ENCODE measurements at places on chromosomes 7 and 10. TPM values are rescaled to one million over a fixed set of nuclear protein-coding genes. Genes with fewer than 3 reads are reported as not detected.

FRAT1 gene
- 1.8 TPM for total RNA-seq

CALML5 gene
- not detected for total RNA-seq

LBX1 gene
- total RNA-seq = not detected

TRIM50 gene
- total RNA-seq = not detected

PNLIPRP2 gene
- not detected for total RNA-seq

MORN4 gene
- total RNA-seq = 8.7 TPM

SLC13A1 gene
- total RNA-seq = not detected

SFTPD gene
- 0.23 TPM for total RNA-seq

SHTN1 gene
- 24.3 TPM for total RNA-seq

SEC61G gene
- total RNA-seq = 334 TPM

STRIP2 gene
- 7.0 TPM for total RNA-seq

ZNF804B gene
- not detected for total RNA-seq

AKR1B15 gene
- 32.0 TPM for total RNA-seq

FRG2B gene
- total RNA-seq = not detected

MGAM2 gene
- total RNA-seq = 0.01 TPM

UROS gene
- total RNA-seq = 59.2 TPM

ACSM6 gene
- not detected for total RNA-seq

PPP1R17 gene
- total RNA-seq = not detected

INTS15 gene
- total RNA-seq = 26.4 TPM

OR6B1 gene
- total RNA-seq = not detected

DOCK1 gene
- total RNA-seq = 26.3 TPM

C7orf57 gene
- total RNA-seq = 0.20 TPM

PTN gene
- total RNA-seq = not detected

FXYD4 gene
- total RNA-seq = not detected

C10orf53 gene
- total RNA-seq = not detected

STAM gene
- 32.2 TPM for total RNA-seq

PAX4 gene
- total RNA-seq = not detected

ADRA2A gene
- 0.02 TPM for total RNA-seq

PTPRZ1 gene
- total RNA-seq = not detected

NPC1L1 gene
- total RNA-seq = 0.03 TPM

FKBP6 gene
- total RNA-seq = not detected

VAX1 gene
- total RNA-seq = 1.7 TPM

EPO gene
- total RNA-seq = not detected

PYROXD2 gene
- 4.5 TPM for total RNA-seq

ABCC2 gene
- total RNA-seq = 164 TPM

TAS2R3 gene
- not detected for total RNA-seq

LIPN gene
- not detected for total RNA-seq

ZFYVE27 gene
- 27.1 TPM for total RNA-seq

MALSU1 gene
- total RNA-seq = 70.9 TPM

FRMPD2 gene
- total RNA-seq = not detected

ADCYAP1R1 gene
- total RNA-seq = 0.09 TPM

AGR3 gene
- total RNA-seq = not detected

ADAM8 gene
- total RNA-seq = 4.4 TPM

FGFBP3 gene
- total RNA-seq = 2.7 TPM

CHAT gene
- not detected for total RNA-seq

MSRB2 gene
- total RNA-seq = 18.7 TPM

ETV1 gene
- 3.5 TPM for total RNA-seq

DMBT1 gene
- 0.08 TPM for total RNA-seq

KCNH2 gene
- total RNA-seq = 0.38 TPM

NPY gene
- total RNA-seq = not detected

WDR86 gene
- 0.38 TPM for total RNA-seq

RTKN2 gene
- 0.88 TPM for total RNA-seq

CDNF gene
- total RNA-seq = 0.93 TPM

CNNM1 gene
- 22.7 TPM for total RNA-seq

FUOM gene
- 16.2 TPM for total RNA-seq

All from A549 treated with CORT108297 at 1 μM for 4 hours (cell line).